ENCODE measurements at places on chromosomes 4 and X.

GRCh38 chr4:19534159-19534558 is 717.5 kb upstream of the SLIT2 start:
- no peak for DNase-seq

GRCh38 chr4:169220447-169220846 is 50.3 kb downstream of the SH3RF1 start:
- no peak for DNase-seq

- no peak for DNase-seq
Observed at GRCh38 chrX:39773923-39774773, 323.6 kb downstream of the BCOR start.

GRCh38 chr4:184476695-184477094 is 2.3 kb upstream of the IRF2 start:
- DNase-seq = no peak

Data from cortex of kidney (tissue), 1 donor.